ENCODE measurements at places on chromosomes 7 and 10. TPM values are rescaled to one million over a fixed set of nuclear protein-coding genes. Genes with fewer than 3 reads are reported as not detected.

DNA sequence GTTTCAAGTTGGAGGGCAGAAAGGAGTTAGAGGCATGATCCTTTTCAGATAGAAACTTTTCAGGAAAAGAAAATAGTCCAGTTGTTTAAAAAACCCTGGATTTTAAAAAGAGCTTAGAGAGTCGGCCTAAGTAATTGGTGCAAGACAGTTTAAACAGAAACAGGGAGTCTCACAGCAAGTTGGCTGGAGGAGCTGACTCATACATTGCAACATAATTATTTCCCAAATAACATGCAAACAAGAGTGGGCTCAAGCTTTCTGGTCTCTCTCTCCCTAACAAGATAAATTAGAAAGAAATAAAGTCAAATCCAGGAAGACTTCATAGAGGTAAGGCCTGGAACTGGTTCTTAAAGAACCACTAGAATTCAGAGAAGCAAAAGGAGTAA is 100.3 kb upstream of the AGBL3 start:
- no peak for DNase-seq

DNA sequence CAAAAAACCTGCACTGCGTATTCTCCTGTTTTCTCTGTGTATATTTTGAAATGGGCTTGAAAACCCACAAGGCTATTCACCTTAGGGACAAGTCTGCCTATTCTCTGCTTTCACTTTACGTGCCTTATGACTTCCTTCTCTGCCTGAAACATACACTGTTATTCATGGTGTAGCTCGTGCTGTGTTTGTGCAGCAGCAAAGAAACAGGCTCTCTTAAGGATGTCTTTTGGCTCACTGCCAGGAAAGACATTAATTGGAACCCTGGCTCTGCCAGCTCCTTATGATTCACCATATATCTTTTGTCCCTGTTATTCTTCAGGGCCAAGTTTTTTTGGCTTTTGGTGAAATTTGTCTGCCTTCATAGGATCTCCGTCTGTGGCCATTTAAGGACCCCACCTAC is 92.4 kb downstream of the TMEM106B start:
- DNase-seq, result no peak

GRCh38 chr7:116142850-116143249 is 67.5 kb upstream of the TES start:
- no peak for DNase-seq

- no peak for DNase-seq
Observed at GRCh38 chr10:104521901-104522694, 119.0 kb upstream of the SORCS3 start.

GRCh38 chr10:64041185-64041988 is 520.2 kb downstream of the REEP3 start:
- DNase-seq, result no peak

DNA sequence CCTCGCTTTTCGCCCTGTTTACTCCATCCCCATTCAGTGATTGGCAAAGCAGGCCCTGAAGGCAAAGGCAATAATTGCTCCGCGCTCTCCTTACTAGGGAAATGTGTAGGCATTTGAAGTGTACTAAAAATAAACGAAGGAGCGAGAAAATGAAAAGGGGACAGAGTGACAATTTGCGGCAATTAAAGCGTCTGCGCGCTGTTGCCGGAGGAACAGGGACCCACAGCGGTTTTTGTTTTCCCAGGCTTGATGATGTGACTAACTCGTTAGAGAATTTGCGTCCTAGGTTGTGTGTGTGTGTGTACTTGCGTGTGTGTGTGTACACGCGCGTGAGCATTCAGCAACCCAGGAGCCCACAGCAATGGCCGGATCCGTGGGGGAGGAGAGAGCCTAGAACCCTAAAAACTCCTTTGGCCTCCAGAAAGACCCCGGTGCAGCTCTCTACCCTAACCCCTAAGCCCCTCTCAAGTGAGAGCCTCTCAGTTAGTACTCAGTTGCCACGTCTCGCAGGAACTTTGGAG is 7.8 kb upstream of the DLX6 start:
- no peak for DNase-seq

GRCh38 chr7:113890331-113891030 is 28.3 kb downstream of the PPP1R3A start:
- no peak for DNase-seq

GRCh38 chr10:74047871-74048270 is 50.0 kb downstream of the VCL start:
- DNase-seq, result no peak

DNA sequence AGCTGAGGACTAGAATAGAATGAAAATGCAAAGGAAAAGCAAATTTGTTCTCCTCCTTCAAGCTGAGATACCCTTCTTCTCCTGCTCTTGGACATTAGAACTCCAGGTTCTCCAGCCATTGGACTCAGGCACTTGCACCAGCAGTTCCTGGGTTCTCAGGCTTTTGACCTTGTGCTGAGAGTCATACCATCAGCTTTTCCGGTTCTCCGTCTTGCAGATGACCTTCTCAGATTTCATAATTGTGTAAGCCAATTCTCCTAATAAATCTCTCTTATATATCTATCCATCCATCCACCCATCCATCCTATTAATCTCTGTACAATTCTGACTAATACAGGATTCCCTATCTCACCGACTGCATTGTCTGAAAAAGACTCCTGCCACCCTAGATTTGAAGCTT is 108.3 kb downstream of the AHR start:
- no peak for DNase-seq

GRCh38 chr7:152189061-152189460 is 163.6 kb downstream of the GALNT11 start:
- DNase-seq, result no peak

- DNase-seq, result no peak
Observed at GRCh38 chr10:227014-227413, 91.8 kb downstream of the ZMYND11 start.

- no peak for DNase-seq
Observed at GRCh38 chr7:38367301-38367890, 94.0 kb upstream of the TARP start.

- no peak for DNase-seq
Observed at GRCh38 chr10:32112055-32112454, 55.8 kb upstream of the KIF5B start.

GRCh38 chr10:53601260-53601875 is 828.8 kb upstream of the MBL2 start:
- no peak for DNase-seq

DNA sequence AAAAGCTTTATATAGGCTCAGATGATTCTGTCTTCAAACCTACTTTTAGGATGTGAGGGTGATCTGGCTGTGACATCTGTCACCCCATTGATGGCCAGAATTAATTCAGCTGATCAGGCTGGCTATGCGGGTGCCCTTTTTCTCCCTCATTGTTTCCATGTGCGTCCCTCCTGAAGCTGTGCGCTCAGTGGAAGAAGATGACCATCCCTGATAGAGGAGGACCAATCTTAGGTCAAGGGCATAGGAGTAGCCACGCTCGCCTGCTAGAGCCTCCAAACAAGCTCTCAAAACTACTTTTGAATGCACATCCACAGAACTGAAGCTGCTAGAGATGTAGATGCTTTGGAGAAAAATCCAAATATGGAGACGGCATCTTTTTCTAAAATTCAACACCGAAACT is 48.7 kb downstream of the MYPN start:
- no peak for DNase-seq

DNA sequence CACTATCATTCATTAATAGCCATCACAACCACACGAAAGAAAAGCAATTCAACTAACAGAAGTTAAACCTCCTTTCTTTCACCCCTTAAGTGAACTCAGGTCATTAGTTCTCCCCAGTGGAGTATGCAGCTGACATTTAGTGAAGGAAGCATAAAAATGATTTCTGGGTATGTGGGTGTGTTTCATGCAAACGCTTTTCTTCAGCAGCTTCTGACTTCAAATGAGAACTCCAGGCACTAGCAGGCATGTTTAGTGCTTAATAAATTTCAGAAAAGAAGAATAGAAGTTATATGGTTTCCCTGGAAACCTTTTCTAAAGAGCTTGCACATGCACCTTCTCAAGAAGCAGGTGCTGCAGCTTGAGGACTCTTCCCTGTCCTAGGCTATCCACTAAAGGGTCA is 62.5 kb downstream of the PIK3CG start:
- DNase-seq, result no peak

DNA sequence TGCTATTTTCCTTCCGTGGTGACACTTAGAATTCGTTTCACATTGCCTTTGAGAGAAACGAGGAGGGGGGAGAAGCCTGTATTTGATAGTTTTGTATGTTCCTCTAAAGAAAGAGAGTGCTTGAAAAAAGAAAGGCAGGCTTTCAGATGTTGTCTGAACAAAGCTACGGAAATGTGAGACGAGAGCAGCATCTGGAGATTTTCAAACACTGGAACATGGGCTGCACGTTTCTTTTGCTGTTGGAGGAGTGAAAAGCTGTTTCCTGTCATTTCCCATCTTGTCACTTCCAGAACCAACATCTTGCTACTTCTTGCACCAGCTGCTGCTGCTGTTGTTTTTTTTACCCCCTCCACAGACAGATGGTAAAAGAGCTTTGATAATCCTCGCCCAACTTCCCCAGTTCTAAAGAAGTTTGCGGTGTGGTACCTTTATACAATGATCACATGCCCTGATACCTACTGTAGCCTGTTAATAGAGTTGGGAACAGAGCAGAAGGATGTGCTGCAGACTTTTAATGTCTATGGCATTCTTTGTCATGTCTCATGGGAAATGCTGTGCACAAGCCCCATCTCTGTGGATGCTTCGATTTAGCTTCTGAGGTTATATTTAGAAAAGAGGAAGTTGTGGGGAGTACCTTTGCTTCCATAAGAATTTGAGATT is 408.1 kb downstream of the AUTS2 start:
- no peak for DNase-seq

- no peak for DNase-seq
Observed at GRCh38 chr7:45703911-45704682, 129.9 kb downstream of the ADCY1 start.

- DNase-seq, result no peak
Observed at GRCh38 chr10:78455236-78455635, 421.6 kb downstream of the RPS24 start.

GRCh38 chr10:80409121-80409520 is 770 bp downstream of the PRXL2A start:
- no peak for DNase-seq

GRCh38 chr10:36794981-36795380 is 330.4 kb upstream of the ANKRD30A start:
- DNase-seq, result no peak

The PCLO gene
- 10.8 TPM for total RNA-seq

The LLCFC1 gene
- total RNA-seq, result not detected

The LFNG gene
- total RNA-seq, result 36.8 TPM

The VWA2 gene
- 2.9 TPM for total RNA-seq

The TSPAN12 gene
- 9.6 TPM for total RNA-seq

The FAM25A gene
- 40.0 TPM for total RNA-seq

The NEBL gene
- total RNA-seq, result 55.2 TPM

The AGMO gene
- 0.98 TPM for total RNA-seq

The GTF2I gene
- total RNA-seq, result 124 TPM

The SAP25 gene
- total RNA-seq, result 2.9 TPM

The LRRD1 gene
- 0.49 TPM for total RNA-seq
